ENCODE measurements at places on chromosomes 1 and 21. TPM values are rescaled to one million over a fixed set of nuclear protein-coding genes. Genes with fewer than 3 reads are reported as not detected.

PLEKHO1 gene
- 85.9 TPM for total RNA-seq

- no peak for DNase-seq
Measured at GRCh38 chr1:168372307-168372706, 91.6 kb downstream of the TBX19 start.

CFHR2 gene
- not detected for total RNA-seq

KPRP gene
- total RNA-seq: not detected

FLG gene
- not detected for total RNA-seq

DNA sequence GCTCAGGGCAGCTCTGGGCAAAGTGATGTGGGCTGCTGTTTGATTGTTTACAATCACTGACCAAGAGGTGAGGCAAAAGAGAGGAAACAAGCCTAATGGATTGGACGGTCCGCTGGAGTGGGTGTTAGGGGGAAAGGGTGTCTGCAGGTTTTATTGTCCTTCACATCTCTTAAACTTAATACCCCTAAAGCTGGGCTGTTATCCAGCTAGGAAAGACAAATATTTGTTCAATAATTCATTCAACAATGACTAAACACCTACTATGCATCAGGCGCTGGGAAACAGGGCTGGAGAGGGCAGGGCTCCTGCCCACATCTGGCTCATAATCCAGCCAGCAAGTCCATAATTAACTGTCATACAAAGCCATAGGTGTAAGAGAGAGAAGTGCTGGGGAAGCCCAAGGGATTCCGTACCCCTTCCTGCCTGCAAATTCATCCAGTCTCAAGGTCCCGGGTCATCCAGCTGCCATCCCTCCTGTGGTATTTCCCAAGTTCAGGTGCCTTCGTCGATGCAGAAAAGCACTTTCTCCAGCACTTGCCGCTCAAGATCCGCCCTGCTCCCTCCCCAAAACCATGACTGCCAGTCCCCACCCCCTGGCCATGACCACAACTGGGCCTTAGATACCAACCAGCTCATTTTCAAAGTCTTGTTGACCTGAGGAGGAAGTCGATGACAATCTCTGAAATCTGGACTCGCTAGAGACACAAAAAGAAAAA lies 10.7 kb downstream of the TMEM63A start:
- no peak for DNase-seq
